CD4-positive, alpha-beta T cell treated with Interleukin-6 for 4 hours (primary cell): ENCODE measurements at places on chromosomes 13 and 19.

DNA sequence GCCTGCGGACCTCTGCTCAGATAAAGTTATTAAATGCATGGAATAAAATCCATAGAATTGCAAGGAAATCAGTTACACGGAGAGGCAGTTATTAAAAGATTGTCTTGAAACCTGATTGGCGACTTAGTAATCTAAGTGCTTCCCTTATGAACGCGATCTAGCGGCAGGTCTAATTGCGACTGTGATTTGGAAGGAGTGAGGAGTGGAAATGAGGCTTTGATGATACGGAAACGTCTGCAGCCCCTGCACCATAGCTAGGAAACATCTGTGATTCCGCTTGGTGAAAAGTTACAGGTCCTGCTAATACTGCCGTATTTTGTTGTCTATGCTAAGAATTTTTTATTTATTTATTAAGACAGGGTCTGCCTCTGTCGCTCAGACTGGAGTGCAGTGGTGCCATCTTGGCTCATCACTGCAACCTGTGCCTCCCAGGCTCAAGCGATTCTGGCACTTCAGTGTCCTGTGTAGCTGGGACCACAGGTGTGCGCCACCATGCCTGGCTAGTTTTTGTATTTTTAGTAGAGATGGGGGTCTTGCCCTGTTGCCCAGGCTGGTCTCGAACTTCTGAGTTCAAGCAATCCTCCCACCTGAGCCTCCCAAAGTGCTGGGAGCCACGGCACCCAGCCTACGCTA lies 887 bp downstream of the NDUFS7 start:
- DNase-seq = no peak

- DNase-seq = no peak
Observed at GRCh38 chr13:48333976-48334375, 30.4 kb downstream of the RB1 start.

DNA sequence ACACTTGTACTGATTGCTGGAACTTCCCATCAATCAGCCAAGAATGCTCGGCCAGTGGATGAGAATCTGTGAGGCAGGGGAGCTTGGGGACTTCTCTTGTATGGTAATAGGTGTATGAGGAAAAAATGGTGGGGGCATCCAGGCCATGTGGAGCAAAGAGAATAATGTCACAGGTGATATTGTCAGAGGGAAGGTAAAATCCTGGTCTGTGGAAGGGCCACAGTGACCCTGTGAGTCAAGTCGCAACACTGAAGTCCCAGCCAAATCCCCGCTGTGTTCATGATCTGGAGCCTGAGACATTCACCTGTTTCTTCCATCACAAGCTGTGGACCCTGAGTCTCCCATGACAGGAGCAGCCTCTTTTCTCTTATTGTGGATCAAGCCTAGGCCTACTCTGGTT lies 8.1 kb downstream of the PSG7 start:
- DNase-seq = no peak

DNA sequence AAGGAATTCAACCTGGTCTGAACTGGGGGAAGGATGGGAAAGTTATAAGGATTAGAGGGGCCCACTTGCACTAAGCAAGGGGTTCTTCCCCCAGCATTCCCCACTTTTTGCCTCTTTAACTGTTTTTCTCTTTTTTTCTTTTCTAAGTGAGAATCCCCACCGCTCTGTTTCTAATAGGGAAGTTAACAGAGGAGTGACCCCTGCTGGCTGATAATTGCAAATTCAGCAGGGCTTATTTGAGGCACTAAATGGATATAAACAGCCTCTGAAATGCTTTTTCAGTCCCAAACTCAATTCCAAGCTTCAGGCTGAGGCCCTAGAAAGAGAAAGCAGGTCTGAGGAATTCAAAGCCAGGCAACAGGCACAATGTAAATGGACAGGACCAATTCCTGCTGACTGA lies 38.2 kb upstream of the CEACAM21 start:
- peak; percentile 50 for DNase-seq

DNA sequence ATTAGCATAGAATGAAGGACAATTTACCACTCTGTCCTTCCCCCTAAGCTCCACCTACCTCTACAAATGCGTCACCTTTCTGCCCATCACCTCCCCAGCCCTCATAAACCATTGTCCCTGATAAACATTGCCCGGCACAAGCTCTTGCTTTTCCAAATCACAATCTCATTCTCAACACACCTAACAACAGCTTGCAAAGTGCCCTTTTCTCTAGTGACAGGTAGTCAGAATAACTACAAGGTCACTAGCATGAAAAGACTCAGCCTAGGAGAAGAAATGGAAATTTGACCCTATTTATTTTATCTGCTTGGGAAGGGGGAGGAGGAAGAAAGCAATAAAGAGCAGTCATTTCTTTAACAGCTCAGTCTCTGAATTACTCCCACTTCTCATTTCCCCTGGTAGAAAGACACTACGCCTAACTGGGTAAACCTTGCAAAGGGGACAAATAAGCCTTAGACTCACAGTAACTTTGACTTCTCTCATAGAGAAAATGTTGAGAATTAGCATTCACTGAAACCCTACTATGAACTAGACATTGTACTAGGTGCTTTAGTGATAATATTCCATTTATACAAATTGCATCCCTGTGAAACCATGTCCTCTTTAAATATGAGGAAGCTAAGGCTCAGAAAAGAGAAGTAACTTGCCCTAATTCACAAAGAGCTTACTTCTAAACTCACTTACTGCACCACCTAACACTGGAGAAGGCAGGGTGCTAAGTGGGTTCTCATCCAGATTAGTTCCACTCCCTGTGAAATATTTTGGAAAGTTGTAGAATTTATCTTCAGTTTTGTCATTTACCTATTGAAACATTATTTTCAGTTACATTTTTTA lies 116.2 kb upstream of the FNDC3A start:
- DNase-seq = no peak

GRCh38 chr13:19864746-19865309 lies 1.4 kb upstream of the ZMYM5 start:
- DNase-seq = peak; percentile 78

GRCh38 chr13:76329004-76329403 lies 557.2 kb downstream of the KCTD12 start:
- DNase-seq = no peak

GRCh38 chr13:50747737-50748350 lies 95.6 kb downstream of the DLEU7 start:
- no peak for DNase-seq

DNA sequence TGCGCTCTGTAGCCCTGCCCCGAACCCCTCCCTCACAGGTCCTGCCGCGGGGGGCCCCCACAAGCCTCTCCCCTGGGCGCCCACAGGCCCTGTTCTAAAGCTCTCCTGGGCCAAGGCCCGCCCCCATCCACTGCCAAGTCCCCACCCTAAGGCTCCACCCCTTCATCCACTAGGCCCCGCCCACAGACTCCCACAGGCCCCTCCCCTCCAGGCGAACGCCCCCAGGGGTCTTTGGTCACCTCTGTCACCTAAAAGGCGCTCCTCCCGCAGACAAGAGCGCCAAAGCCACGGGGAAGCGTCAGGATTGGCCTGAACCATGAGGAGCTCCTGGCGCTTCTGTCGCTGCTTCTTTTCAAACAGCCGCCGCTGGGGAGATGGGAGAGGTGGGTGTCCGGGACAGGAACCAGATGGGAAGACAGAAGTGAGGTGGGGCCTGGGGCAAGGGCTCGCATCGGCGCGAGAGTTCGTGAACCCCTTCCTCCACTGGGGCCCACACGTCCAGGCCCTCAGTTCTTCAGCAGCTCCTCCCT lies 2.3 kb downstream of the TULP2 start:
- peak; percentile 75 for DNase-seq

DNA sequence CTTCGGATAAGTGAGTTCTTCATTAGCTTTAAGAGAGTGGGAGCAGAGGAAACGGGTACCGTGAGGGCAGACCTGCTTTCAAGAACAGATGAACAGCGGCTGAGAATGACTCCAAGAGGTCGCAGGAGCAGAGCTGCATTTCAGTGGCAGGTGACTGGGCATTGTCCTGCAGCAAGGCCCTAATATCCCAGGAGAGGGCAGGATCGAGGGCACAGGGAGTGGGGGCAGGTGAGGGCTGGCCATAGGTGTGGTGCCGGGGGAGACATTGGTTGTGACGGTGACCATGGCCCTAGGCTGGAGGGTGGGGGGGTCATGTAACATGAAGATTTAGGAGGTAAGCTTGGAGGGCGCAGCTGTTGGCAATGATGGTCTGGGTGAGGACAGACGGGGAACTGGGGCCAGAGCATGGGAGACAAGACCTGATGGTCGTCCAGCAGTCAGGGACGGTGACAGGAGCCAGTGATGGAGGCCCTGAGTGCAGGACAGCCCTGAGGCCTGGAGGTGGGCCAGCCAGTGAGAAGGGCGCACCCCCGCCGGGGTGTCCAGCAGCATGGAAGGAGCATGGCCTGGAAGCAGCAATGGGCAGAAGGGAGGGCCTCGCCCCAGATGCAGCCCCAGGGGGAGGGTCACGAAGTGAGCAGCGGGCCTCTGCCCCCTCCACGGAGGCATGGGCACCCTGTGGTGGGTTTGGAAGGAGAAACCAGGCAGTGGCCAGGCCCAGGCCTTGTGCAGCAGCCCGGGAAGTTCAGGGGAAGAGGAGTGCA lies 29.2 kb upstream of the LAMP1 start:
- no peak for DNase-seq

DNA sequence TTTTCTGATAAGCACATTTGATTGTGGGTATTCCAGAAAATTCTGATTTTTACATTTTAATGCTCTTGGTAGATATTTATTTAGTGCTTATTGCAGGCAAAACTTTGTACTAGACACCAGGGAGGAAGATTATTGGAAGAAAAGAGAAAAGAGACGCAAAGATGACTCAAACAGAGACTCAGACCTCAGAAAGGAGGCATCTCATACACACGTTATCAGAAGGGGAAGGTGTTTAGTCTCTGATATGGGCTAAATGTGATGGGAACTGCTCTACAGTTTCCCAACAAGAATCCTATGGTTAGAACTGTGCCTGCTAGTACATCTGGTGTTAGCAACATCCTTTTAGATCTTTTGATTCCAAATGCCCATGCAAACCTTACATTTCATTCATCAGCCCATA lies 245.6 kb downstream of the KLF5 start:
- DNase-seq = no peak

GRCh38 chr13:19673473-19674430 lies 40.3 kb downstream of the MPHOSPH8 start:
- DNase-seq = no peak

DNA sequence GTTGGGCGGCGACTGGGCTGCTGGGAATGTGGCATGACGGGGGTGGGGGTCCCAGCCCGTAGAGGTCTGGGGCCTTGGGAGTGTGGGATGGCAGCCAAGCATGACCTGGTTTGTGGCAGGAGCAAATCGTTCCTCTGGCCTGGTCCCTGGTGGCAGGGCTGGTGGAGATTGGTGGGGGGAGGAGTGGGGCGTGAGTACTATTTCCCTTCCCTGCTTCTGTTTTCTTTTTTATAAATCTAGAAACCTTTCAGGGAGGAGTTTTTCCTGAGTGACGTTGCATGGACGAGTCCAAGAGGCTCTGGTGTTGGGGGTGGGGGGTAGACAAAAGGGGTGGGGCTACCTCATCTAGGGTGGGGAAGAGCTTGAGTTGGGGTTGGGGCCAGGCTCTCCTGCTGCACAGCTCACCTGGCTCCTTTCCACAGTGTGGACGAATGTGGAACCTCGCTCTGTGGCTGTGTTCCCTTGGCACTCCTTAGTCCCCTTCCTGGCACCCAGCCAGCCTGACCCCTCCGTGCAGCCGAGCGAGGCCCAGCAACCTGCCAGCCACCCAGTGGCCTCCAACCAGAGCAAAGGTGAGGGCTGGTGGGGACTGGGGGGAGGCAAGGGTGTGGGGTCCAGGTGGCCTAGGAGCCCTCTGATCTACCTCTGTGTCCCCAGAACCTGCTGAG lies 15.4 kb upstream of the PRR19 start:
- no peak for DNase-seq

GRCh38 chr19:9863759-9864158 lies 28.6 kb downstream of the PIN1 start:
- peak; percentile 57 for DNase-seq

DNA sequence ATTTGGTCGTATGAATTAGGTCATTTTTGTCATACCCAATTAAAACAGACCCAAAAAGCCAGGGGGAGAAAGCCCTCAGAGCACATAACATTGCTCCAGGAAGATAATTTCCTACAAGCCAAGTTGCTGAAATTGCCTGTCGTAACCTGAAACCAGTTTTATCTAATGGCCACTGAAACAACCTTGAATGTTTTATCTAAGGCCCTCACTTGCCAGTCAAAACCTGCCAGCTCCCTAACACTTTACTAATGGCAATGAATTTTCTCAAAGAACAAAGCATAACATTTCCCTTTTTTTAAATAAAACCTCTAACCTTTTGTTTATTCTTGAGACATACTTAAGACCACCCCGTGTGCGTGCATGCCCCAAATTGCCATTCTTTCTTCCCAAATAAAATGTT lies 496.2 kb upstream of the KLHL1 start:
- no peak for DNase-seq

GRCh38 chr19:3443840-3444694 lies 36.3 kb downstream of the SMIM24 start:
- no peak for DNase-seq

DNA sequence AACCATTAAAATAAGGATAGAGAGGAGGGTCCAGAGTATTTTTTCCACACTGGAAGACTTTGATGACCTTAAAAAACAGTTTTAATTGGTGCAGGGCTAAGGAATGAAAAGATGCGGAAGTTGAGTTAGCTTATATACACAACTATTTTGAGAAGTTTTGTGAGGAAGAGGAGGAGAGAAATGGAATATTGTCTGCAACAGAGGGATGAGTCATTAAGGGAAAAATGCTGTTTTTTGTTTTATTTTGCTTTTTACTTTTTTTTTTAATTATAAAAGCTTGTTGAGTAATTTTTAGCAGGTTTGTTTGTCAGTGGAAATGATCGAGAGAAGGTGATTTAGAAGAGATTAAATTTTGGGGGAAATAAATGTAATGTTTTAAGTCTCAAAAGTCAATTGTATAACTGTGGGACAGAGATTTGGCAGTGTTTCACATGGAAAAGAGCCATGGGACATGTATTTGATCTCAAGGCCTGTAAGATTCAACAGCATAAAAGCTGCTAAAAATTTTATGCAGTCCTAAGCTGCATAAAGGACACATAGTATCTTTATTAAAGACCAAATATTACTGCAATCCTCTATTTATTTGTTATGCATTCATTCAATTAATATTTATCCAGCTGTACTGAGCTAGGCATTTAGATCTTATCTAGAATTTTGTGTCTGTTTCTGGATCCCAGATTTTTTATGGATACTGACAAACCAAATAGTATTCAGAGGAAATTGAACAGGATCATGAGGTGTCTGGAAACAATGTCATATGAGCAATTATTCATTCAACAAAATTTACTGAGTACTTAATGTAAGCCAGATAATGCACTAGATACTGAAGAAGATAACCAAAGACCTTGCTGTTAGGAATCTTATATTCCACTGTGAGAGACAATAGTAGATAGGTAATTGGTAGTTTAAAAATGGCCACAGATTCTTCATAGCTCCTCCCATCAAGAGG lies 72.7 kb downstream of the DNAJC15 start:
- no peak for DNase-seq

DNA sequence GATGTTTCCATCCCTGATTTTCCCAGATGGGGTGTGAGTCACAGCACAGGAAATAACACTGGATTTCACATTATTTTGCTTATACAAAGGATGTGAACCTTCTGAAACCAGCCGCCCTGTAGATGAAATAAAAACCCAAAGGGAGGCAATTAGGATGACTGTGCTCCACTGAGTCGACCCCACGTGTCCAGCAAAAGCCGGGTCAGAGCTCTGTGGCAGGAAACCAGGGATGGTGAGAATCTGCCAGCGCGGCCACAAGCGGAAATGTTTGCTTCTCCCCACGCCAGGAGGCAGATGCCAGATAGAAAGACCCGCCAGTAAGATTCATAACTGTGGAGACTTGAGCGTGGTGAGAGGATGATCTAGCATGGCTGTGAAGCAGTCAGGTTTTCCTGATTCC lies 764.4 kb downstream of the LIG4 start:
- DNase-seq = no peak
